Lung microvascular endothelial cell (primary cell): ENCODE measurements at places on chromosomes 16 and 17.

DNA sequence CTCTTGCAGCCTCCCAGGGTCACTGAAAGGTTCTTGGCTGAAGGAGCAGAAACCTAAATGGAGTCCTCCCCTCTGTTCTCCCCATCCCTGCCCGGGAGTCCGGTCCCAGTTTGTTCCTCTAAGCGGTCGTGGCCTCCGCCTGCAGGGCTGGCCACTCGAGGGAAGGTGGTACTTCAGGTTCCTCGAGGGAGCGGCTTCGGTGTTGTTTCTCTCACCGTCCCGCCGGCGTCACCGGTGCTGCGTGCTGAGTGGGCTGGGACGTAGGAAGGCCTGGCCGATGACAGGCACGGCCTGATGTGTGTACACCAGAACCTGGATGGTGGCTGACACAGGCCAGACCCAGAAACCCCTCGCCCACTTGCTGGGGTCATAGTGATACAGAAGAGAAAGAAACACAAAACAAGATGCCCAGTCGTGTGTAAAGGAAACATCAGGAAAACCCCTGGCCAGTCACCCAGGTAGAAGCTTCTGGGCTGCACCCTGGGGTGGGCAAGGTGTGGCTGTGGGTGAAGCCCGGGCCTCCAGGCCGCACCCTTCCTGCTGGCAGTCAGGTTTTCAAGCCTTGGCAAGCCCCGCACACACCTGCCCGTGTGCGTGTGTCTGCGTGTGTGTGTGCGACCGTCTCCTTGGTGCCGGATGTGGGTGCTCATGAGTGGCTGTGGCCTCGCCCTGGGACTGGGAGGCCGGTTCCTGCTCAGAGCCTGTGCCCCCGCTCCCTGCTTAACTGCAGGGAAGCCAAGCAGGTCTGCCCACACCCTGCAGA is 52.0 kb downstream of the BAIAP2 start:
- DNase-seq: no peak

DNA sequence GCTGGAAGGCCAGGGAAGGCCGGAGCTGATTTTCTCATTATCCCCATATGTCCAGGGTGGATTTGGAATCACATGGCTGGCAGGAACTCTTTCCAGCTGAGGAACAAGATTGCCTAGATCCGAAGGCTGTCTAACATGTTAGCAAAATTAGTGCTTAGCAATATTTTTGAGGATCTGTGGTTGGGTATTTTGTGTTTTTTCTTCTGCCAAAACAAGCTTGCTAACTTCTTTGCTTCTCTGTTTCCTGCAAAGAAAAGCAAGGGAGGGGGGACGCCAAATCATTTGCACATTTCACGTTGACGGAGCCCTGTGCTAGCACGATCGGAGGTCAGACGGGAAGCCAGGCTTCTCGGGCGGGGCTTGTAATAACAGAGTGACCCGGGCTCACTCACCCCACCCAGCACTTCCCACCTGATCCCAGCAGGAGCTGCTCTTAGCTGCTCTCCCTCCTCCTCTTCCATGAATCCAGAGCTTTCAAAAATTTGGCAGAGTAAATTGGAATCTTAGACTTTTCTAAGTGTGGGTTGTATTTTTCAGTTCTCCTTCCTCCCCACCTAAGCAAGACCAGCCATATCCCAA is 33.3 kb upstream of the FOXF1 start:
- no peak for DNase-seq

DNA sequence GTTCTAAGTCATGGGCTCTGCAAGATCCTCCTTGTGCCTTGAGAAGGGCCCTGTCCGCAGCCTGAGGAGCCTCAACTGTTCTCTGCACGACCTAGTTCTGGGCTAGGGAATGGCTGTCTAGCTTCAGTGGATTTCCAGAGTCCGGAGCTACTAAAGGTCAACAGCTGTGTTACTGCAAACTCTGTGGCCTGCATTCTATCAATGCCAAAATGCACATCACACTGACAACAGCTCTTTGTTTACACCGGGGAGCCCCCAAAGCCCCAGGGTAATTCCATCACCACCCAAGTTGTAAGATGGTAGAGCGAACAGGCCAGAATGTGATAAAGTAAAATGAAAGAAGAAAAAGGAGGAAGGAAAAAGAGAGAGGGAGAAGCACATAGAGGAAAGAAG is 610.2 kb downstream of the MAF start:
- no peak for DNase-seq

DNA sequence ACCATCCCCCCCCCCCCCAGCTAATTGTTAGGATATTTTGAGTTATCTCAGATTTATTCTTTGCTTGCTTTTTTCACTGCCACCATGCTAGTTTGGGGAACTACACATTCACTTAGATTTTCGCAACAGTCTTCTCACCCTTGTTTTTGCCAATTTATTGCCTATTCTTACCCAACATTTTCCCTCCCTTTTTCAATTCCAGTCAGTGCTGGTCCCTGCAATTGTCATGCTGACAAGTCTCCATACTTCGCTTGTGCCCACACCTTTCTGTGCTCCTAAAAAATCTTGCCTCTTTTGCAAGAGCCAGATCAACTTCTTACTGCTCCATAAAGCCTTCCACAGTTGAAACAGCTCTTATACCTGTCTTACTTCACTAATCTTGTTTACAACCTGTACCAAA is 16.3 kb downstream of the TNRC6A start:
- no peak for DNase-seq

GRCh38 chr17:51941272-51941671 is 217.2 kb downstream of the CA10 start:
- DNase-seq: no peak

DNA sequence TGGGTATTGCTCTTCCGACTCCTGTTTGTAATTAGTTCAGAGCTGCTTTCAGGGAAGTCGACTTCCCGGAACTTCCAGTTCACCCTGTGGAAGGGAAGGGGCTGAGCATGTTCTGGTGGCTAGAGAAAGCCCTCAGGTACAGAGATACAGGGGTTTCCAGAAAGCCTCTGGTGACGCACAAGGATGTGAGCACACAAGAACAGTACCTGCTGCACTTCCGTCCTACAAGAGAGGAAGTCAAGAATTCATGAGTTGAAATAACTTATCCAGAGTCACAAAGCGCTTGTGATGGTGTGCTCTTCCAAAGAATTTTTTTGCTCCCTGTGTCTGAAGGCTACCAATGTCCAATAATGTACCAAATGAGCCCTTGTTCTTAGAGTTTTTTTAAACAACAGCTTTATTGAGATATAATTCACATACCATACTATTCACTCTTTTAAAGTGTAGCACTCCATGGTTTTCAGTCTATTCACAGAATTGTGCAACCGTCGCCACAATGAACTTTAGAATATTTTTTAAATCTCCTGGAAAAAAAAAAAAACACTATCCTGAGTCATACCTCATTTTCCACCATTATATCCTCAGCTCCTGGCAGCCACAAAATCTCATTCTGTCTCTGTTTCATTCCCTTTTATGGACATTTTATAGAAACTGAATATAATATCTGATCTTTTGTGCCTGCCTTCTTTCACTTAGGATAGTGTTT is 327.6 kb downstream of the CDH13 start:
- no peak for DNase-seq

DNA sequence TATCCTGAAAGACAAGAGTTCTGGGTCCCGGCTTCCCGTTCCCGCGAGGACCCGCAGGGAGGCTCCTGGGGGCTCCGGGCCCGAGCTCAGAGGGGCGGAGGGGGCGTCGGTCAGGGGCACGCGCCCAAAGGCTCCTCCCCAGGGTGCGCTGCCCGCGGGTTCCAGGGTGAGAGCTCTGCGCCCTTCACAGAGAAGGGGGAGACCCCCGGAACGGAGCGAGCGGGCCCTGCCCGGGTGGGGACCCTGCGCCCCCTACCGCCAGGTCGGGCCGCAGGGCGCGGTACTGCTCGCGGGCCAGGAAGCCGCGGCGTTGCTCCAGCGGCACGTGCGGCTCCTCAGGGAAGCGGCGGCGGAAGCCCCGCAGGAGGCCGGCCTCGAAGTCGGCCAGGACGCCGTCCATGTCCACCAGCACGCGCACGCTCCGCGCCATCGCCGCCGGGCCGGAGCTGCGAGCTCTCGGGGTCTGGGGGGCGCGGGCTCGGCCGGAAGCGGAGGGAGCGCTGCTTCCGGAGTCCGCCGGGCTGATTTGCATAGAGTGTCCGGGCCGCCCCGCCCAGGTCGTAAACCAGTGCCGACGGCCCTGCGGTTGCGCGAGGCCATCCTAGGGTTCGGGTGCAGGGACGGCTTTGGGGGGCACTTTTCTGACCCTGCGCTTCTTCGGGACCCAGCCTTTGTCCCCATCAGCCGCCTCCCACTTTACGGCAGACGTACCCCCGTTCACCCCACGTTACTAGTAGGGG is at the start of gene NT5C:
TSS of gene NT5C (minus strand) at position 465 of the 740 bp plus-strand sequence. CDS start at position 430, 35 bp downstream.
- DNase-seq: peak; percentile 67

GRCh38 chr17:16215002-16215272 is 397 bp downstream of the NCOR1 start:
- DNase-seq: peak; percentile 67

- DNase-seq: no peak
These were observed 676.3 kb upstream of the GOT2 start for GRCh38 chr16:59410451-59410850.

DNA sequence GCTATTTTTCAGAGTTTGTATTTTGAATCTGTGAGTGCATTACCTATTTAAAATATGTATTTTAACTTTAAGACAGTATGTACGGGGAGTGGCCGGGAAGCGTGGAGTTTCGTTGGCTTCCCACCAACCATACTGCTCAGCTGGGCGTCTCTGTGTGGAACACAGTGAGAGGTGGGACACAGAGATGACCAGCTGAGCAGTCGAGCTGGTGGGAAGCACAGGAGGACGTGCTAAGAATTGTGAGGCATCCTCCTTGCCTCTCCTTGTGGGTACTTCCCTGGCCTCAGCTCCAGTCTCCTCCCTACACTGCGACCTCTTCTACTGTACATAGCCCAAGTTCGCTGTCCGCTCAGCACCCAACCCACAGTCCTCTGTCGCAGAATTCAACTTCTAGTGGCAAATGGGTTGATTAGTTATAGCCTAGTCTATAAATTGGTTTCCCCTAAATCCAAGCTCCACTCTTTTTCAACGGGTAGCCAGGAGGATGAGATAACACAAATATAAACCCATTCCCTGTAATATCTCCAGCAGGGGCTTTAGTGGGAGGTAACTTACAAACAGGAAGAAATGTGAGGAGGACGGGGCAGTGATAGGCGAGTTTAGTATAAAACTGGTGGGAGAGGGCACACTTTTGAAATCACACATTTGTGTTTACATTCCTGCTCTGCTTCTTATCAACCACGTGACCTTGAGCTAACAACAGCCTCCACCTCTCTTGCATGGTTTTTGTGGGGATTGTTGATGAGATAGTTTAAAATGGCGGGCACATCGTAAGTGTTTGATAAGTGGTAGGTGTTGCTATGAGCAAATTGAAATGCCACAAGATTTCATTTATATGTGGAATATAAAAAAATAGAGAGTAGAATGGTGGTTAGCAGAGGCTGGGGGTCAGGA is 211.9 kb upstream of the HS3ST3A1 start:
- DNase-seq: no peak

GRCh38 chr17:12510535-12510934 is 155.2 kb upstream of the MYOCD start:
- no peak for DNase-seq

- DNase-seq: no peak
These were observed 538 bp downstream of the TM4SF5 start for GRCh38 chr17:4772235-4772613.

GRCh38 chr16:2180962-2181923 is 15.2 kb downstream of the CASKIN1 start:
- no peak for DNase-seq

DNA sequence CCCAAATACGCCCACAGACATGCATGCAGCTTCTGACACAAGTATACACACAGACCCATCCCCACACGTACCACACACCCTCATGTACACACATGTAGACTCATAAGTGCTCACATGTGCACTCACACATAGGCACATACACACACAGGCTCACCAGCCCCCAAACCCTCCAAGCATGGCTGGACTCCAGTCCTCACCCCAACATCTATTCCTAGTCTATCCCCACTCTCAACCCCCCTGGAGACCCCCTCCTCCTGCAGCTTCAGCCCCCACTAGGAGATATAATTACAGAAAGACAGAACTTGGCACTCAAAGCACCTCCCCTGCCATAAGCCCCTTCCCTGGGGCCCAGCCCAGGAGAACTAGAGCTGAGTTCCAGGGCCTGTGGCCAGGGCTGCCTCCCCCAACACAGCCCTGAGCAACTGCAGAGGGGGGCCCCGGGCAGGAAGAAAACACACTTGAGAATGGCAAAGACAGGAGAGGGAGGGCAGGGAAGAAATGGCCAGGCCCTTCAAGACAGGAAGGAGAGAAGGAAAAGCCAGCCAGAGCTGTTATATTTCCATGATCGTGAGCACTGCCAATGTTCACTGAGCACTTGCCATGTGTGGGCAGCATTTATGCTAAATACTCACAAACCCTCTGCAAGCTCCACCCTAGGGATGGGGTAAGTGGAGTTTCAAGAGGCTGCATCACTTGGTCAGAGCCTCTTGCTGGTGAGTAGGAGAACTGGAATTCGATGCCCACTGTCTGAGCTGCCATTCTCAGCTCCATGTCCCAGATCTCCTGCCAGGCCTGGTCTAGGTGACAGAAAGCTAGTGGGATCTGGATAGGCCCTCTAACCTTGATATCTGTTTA is 224.5 kb downstream of the ZNF423 start:
- no peak for DNase-seq

- peak; percentile 76 for DNase-seq
These were observed 4.7 kb upstream of the IGSF6 start for GRCh38 chr16:21656795-21657768.

- DNase-seq: no peak
These were observed 64.5 kb downstream of the MGAT5B start for GRCh38 chr17:76932402-76933333.

- peak; percentile 26 for DNase-seq
These were observed 21.9 kb downstream of the PRKAR1A start for GRCh38 chr17:68533887-68534694.

DNA sequence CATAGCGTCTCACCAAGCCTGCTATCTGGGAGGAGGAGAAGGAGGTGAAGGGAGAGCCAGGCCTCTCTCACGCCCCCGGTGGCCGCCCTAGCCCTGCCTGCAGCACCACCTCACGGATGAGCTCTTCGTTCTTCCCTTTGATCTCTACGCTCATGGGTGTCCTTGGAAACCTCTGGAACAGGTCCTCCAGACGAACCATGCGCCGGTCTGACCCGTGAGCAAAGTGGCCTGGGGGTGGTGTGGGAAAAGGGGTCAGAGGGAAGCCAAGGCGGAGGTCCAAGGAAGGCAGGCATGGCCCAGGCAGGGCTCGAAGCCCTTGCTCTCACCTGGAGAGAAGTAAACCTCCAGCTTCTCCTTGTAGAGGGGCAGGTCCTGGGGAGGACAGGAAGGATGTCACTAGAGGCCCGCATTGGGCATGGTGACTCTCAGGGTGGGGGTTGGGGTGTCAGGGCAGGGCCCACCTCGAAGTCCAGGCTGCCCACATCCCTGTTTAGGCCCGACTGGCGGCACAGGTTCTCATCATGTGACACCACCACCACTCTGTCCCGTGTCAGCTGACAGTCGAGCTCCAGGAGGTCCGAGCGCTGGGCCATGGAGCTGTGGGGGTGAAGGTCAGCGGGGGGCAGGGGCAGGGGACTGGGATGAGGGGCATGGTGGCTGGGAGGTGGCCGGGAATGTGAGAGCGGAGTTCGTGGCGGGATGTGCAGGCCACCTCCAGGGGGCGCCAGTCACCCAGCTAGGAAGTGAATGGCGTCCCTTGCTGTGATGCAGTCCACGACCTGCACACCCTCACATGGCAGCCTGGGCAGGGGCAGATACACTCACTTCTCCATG is 923 bp downstream of the GDPD3 start:
- peak; percentile 73 for DNase-seq

- no peak for DNase-seq
These were observed 56.0 kb downstream of the ZFPM1 start for GRCh38 chr16:88508868-88509748.

- DNase-seq: no peak
These were observed 65.1 kb upstream of the MED9 start for GRCh38 chr17:17411692-17412091.

GRCh38 chr16:27721531-27722181 is 171.7 kb downstream of the KATNIP start:
- DNase-seq: no peak
